ENCODE measurements at places on chromosomes 6 and 20. TPM values are rescaled to one million over a fixed set of nuclear protein-coding genes. Genes with fewer than 3 reads are reported as not detected.

DNA sequence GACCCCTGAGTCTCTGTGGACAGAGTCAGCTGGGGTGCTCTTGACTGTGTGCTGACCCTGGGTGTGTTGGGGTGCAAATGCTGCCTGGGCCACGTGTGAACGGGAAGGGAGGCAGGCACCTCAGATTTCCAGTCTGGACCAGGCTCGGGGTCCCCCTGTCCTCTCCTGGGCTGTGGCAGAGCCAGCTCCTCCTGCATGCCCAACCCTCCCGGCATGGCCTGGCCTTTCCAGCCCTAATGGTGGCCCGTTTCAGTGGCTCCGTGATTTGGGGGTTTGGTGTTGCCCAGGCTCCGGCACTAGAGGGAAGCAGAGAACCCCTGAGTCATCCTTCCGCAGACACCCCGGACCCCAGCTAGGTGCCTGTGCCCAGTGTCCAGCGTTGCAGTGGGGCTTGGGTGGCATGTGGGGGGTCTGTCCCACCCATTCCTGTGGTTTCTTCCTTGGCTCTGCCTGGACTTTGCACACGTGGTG lies 9.1 kb downstream of the RBM38 start:
- no peak for DNase-seq

- DNase-seq, result no peak
These were observed 10.8 kb upstream of the TAAR1 start for GRCh38 chr6:132669690-132670291.

DNA sequence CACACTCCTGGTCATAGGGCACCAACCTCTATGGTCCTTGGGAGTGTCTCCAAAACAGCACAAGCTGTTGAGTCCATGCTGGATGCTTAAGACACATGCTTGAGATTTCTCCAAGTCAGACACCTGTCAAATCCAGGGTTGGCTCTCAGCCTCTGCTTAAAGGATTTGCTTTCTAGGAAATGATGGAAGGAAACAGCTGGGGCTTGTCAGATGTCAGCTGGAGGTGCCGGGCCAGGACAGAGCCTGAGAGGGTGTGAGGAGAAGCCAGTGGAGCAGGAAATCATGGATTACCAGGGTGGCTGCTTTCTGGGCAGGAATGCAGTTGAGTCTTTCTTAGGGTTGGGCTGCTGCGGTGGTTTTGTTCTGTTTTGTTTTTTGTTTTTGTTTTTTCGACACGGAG lies 83.0 kb upstream of the FAM184A start:
- DNase-seq, result no peak

DNA sequence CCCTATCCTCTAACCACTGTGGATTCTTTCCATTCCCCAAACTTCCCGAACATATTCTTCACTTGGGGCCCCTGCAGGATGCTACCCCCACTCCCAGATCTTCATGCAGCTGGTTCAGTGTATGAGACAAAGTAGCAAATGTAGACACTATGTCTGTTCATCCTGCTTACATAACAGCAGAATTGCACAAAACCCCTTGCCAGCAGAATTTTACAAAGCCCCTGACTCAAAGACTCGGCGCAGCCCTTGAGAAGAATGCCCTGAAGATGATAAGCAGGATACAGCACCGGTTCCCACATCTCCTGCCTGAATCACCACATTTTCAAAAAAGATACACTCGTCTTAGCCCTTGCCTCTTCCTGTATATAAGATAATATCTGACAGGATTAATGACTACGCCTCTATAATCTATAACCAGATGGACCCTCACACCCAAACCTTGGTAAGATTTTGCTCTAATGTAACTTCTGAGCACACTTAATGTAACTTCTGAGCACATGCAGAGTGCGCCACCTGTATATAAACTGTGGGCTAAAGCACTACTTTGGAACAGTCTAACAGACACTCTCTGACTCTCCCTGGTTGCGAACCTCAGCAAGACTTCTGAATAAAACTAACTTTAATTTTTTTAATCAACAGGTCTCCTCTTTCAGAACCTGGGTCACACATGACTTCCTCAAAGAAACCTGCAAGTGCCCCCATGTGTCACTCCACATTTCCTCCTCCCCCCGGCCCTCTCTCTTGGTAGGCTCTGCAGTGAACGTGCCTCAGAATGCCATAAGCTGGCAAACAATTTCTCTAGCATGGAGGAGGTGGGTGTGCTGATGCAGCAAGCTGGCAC lies 28.7 kb downstream of the RALGAPA2 start:
- DNase-seq, result no peak

DNA sequence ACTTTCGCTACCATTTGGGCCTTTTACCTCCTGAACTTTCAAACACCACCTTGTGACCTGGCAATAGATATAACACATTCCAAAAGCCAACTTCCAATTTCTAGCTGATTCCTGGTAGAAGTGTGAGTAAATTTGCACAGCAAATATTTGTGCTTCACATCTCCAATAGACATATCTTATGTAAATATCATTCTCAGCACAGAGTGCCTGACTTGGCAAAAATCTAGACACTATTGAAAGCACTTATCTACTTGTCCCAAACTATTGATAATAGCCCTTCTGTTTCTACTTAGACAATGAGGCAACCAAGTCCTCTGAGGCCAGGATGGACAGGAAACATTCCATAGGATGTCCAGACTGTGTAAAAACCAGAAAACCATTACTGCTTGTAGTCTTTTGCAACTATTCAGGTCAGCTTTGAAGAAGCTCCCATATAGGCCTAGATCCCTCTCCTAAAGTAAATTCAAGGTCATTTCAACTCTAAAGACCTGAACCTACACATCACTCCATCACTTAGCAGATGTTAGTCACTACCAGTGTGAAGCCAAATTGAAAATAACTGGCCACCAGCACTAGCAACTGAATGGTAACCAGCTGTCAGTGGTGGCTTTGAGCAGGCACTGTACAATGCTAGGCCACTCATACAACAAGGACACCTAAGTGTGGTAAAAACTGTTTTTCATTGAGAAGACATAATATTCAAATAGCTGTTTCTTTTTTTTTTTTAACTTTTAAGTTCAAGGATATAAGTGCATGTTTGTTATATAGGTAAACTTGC lies 95.3 kb upstream of the RSPO3 start:
- DNase-seq, result no peak

DNA sequence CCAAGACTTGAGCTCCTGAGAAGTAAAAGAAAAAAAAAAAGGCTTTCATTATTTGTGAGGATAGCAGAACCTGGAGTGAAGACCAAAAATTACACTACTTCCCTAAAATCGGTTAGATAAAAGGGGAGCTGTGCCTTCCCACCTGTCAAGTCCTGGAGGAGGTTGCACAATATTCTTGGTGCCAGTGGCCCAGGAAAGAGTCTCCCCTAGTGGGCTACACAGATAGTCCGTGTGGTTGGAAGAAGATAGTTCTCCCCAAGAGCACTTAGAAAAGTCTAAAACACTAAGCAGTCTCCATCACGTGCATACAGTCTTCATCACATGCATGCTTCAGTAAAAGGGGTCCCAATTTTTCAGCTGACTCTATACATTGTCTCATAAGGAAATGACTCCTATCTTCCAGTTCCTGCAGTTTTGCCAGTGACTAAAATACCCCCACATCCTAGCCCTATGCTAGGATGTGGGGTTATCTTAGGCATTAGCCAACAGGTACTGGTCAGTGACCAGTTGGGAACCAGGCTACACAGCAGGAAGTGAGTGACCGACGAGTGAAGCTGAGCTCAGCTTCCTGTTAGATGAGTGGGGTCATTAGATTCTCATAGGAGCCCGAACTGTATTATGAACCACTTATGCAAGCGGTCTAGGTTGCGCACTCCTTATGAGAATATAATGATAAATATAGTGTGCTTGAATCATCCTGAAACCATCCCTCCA lies 199.5 kb upstream of the FAM83B start:
- no peak for DNase-seq

- no peak for DNase-seq
These were observed 44.1 kb upstream of the ADGRF4 start for GRCh38 chr6:47654255-47654654.

- DNase-seq, result no peak
These were observed 44.6 kb downstream of the PPARD start for GRCh38 chr6:35386989-35387388.

DNA sequence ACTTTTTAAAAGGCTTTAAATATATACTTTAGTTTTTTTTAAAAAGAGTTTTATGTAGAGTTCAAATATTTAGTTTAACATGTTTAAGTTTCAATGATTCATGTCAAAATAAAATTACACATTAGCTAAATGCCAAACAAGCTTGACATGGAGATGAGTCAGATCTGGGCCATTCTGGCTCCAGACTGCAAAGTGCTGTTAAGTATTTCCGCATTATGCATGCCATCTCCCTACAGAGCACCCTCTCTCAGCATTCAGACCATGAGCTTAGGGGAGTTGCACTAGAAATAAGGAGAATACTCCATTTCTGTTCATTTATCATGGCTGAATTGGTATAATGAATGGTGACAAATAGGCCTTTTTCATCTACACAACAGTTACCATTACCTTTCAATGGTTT lies 21.5 kb upstream of the HS3ST5 start:
- DNase-seq, result no peak

- no peak for DNase-seq
These were observed 141.0 kb upstream of the COL21A1 start for GRCh38 chr6:56388415-56388755.

GRCh38 chr6:118876198-118876597 lies 17.8 kb upstream of the ASF1A start:
- DNase-seq, result no peak

DNA sequence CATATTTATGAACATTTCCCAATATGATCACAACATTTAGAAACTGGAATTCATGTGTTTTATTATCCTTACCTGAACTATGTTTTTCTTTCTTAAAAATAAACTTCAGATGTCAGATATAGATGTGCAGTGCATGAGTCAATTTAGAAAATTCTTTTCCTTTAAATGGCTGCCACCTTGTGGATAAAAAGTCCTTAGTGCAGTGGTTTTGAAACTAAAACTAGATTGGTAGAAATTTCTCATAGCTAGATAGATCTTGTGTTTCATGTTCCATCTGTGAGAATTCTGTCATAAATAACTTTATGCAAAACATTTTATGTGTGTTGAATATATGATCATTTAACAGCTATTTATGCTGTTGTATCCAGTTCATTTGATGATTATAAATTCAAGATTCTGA lies 134.9 kb downstream of the KLHL32 start:
- DNase-seq, result no peak

GRCh38 chr6:118934461-118935330 lies at the start of gene MCM9:
Gene MCM9 (minus strand): TSS chr6:118935159. CDS start chr6:118931723, 3,436 bp downstream.
- peak; percentile 89 for DNase-seq

DNA sequence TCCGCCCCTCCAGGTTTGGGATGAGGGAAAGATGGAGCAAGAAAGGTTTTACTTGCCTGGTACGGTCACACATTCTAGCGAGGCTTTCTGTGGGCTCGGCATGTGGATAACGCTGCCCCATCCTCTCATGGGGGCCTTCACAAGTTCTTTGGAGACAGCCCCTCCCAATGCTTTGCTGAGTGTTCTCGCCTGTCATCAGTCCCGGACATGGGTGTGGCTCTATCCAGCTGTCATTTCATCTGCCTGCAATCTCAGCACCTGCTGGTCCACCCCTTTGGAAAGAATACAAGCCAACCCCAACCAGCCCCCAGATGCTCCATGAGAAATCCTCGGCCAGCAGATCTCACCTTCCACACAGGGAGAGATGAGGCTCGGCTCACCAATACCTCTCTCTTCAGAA lies 30.3 kb upstream of the MDGA1 start:
- no peak for DNase-seq

DNA sequence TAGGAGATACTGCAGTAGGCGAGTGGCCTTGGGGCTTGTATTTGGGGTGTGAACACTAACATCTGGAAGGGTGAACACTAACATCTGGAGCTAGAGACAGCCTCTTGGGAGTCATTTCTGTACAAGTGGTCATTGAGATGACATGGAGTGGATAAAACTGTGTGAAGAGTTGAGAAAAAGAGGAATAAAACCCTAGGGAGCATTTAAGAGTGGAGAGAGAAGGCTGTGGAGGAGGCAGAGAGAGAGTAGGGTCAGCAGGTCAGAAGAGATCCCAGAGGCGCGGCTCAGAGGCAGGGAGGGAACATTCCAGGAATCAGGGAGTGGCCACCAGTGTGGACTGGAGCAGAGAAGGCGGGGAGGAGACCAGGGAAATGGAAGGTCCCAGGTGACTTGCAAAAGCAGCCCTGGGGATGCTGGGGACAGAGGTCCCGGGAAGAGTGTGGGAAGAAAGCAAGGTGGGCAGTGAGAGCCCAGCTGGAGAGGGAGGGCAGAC lies 202.0 kb upstream of the RNF24 start:
- no peak for DNase-seq

- DNase-seq, result no peak
These were observed 184.2 kb upstream of the SPTLC3 start for GRCh38 chr20:12824328-12825225.

DNA sequence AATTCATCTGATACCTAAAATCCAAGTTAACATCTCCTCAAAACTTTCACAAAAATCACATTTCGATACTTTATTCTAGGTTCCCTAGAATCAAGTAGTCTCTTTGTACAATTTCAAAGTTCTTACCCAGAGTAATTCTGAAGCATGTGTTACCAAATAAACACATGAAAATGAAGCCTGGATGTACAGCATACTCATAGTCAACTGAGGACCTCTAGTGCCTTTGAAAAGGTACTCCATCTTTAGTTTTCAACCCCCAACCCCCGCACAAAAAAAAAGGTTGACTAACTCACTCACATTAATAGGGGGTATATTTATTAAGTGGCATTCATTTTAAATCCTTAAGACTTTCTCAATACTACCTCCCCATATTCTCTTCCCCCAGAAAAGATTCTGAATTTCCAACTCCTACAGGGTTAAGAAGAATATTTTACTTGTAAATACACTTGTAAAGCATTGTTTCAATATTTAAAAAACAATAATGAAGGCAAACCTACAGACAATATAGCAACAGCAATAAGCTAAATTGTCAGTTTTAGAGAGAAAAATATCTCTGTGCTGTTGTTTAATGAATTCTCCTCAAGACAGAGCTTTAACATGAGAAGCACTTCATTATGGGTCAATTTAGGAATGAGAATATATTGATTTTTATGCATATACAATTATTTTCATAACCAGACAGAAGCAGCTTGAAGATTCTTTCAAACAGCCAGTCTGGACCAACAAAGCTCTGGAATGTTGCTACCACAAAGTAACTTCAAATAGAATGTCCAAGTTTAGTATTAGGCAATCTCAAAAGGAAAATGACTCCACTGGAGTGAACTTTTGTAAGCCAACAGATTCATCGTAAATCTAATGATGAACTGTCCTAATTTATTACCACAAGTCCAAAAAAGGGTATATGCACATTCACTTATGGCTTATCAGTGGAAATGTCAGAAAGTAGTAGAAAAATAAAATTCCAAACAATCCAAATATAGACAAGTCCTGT lies 3.3 kb downstream of the PLN start:
- DNase-seq, result no peak

- no peak for DNase-seq
These were observed 22.7 kb downstream of the RCAN2 start for GRCh38 chr6:46468403-46469010.

Gene TBX18
- total RNA-seq, result not detected

Gene CD93
- total RNA-seq, result 5.1 TPM

Gene NOX3
- total RNA-seq, result not detected

Gene TOX2
- 4.4 TPM for total RNA-seq

Gene C20orf204
- total RNA-seq, result 7.2 TPM

Gene MED23
- 33.1 TPM for total RNA-seq

Gene NMBR
- total RNA-seq, result not detected

Measured in activated CD4-positive, alpha-beta memory T cell treated with anti-CD3 and anti-CD28 coated beads, Interleukin-2, amount 10 ng/mL, durations not matched to agents 7 days and 5 days (primary cell).